Right lobe of liver (tissue), 6 donors: ENCODE measurements at places on chromosomes 5 and 9. TPM values are rescaled to one million over a fixed set of nuclear protein-coding genes. Genes with fewer than 3 reads are reported as not detected.

GRCh38 chr5:174601946-174602345, 122.4 kb upstream of the MSX2 start:
- DNase-seq = no peak
- H3K4me1 ChIP-seq = no peaks in the 10 kb centered on the region
- H3K4me3 ChIP-seq = no peak overlapping the region
- H3K27ac ChIP-seq = no peak overlapping the region
- no peaks in the 10 kb centered on the region for H3K36me3 ChIP-seq

DNA sequence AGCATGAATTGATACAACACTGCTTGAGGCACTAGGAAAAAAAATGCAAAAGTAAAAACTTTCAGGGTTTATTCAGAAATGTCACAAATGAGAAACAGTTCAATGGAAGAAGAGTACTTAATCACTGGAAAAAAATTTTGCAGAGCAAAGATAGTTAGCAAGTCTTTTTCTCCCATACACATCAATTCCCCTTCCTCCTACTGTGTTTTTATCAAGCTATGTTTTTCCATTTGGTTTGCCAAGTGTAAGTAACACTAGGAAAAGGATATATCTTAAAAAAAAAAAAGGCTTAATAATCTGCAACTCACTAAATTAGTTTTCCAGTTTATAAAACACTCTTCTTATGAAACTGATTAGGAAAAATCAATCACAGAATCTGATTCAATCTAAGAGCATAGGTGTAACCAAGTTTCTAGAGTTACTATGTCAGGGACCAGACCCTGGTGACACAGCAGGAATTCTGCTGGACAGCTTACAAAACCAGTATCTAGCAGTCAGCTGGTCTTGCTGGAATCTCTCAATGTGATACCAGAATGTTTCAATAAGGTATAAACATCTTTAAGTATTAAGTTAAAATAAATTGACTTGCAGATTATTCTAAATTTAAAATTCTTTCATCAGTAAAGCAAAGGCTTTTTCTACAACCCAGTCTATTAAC, 34.7 kb downstream of the RNF145 start:
- no peak for DNase-seq
- H3K36me3 ChIP-seq = no peaks in the 10 kb centered on the region
- no peak overlapping the region for H3K27ac ChIP-seq
- H3K4me3 ChIP-seq = no peak overlapping the region
- no peaks in the 10 kb centered on the region for H3K27me3 ChIP-seq
- no peaks in the 10 kb centered on the region for H3K4me1 ChIP-seq

- no peak overlapping the region for H3K4me3 ChIP-seq
- H3K27ac ChIP-seq = no peak overlapping the region
- H3K36me3 ChIP-seq = no peaks in the 10 kb centered on the region
- no peaks in the 10 kb centered on the region for H3K27me3 ChIP-seq
- H3K4me1 ChIP-seq = no peaks in the 10 kb centered on the region
These were observed 61.7 kb upstream of the SHB start for GRCh38 chr9:38130724-38131123.

- no peak for DNase-seq
- no peaks in the 10 kb centered on the region for H3K27me3 ChIP-seq
- no peak overlapping the region for H3K27ac ChIP-seq
- no peaks in the 10 kb centered on the region for H3K4me1 ChIP-seq
- H3K4me3 ChIP-seq = no peak overlapping the region
- H3K36me3 ChIP-seq = no peaks in the 10 kb centered on the region
These were observed 11.0 kb upstream of the SH3RF2 start for GRCh38 chr5:145925353-145925752.

- no peaks in the 10 kb centered on the region for H3K4me1 ChIP-seq
- no peak overlapping the region for H3K27ac ChIP-seq
- no peak for DNase-seq
- no peaks in the 10 kb centered on the region for H3K36me3 ChIP-seq
- H3K27me3 ChIP-seq = no peaks in the 10 kb centered on the region
These were observed 20.7 kb downstream of the FBXW5 start for GRCh38 chr9:136923881-136924280.

Gene CER1
- total RNA-seq = not detected

Gene FAM151B
- 0.98 TPM for total RNA-seq

Gene CKMT2
- total RNA-seq = 1.0 TPM

Gene DOCK2
- total RNA-seq = 5.0 TPM
